ENCODE measurements at places on chromosomes 5 and 9. TPM values are rescaled to one million over a fixed set of nuclear protein-coding genes. Genes with fewer than 3 reads are reported as not detected.

DNA sequence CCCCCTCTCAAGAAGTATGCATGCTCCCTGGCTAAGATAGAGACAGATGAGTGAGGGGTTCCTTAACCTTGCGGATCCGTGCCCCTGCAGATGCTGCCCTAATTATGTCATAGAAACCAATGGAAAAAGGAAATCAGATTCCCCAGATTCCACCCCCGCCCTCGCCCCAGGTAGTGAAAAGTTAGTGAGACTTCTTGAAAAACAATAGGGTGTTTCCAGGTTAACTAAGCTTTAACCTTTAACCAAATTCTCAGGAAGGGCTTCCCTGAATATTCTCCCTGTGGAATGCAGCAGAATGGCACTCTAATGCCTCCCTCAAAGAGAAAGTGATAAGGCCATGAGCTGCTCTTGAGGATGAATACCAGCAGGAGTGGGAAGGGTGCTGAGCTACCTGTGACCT, 116.0 kb upstream of the RANBP3L start:
- no peak for DNase-seq

Gene ANKRD34B
- not detected for total RNA-seq

DNA sequence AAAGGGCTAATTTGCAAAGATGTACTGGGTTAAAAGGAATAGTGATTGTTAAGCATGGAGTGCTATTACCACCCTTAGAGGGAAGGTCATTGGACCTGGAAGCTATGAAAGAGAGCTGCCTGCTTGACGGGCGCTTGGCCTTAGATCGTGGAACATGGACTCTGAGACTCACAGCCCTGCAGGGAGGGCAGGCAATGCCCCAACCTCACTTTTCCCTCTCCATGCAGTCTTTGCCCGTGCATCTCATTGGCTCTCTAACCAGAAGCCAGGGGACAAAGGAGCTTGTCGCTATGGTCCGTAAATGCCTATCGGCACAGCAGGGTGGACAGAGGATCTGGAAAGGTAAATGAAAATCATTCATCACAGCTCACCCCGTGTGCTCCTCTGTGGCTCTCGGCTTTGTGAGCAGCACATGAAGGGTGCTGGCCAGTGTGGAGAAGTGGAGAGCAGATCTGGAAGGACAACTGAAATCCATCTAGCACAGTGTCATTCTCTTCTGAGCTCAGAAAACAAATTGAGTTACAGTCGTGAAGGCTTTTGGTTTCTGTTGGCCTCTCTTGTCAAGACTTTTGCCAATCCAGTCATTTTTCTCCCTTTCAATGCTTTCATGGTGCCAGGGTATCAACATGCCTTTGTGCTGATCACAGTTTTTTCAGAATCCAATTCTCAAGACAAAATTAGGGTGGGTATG, 186.2 kb downstream of the SNX18 start:
- DNase-seq: no peak

Gene PLAC8L1
- not detected for total RNA-seq

Gene POLR3G
- 49.6 TPM for total RNA-seq

DNA sequence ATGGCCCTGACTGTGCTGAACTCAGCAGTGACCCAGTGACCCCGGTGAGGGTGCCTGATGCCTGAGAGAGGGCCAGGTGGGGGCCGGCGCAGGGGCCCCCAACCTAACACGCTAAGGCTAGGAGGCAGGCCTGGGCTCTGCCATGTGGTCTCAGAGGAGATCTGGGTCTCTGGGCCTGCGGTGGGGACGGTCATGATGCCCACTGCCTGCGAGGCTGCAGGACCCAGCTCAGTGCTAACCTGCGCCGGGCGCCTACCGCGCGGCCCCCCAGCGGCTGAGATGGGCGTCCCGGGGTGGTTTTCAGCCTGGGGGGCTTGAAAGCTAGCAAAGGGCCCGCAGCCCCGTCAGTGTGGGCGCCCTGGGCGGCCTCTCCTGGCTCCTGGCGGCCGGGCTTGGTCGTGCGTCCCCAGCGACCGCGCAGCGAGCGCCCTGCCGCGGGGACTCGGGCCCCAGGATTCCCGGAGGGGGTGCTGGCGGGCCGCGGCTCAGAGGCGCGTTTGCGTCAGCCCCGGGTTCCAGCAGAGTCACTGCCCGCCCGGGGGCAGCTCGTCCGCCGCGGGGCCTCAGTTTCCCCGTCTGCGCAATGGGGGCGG, 2.5 kb downstream of the EGFL7 start:
- no peak for DNase-seq

DNA sequence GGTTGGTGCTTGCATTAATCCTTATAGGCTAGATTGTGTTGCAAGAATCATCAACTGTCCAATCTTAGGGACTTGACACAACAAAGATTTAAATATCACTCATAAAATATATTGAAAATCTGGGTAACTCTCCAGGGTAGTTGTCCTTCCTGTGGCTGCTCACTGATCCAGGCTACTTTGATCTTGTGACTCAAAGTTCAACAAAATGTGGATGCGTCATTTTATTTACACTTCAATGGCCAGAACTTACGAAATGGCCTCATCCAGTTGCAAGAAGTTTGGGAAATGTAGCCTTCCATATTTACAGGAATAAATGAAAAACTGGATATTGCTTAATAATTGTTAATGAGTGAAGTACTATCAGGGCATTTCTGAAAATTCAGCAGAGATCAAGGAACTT, 235.5 kb upstream of the ACTBL2 start:
- DNase-seq: no peak

Measured in MG63 (cell line).